ENCODE measurements at places on chromosomes 2 and 18. TPM values are rescaled to one million over a fixed set of nuclear protein-coding genes. Genes with fewer than 3 reads are reported as not detected.

Gene ZEB2
- 121 TPM for total RNA-seq

- no peak for DNase-seq
Measured at GRCh38 chr18:44568342-44568741, 112.3 kb upstream of the SETBP1 start.

GRCh38 chr2:216849987-216850386 lies 9.9 kb downstream of the TNP1 start:
- DNase-seq = no peak

Gene SELENOI
- 61.2 TPM for total RNA-seq

DNA sequence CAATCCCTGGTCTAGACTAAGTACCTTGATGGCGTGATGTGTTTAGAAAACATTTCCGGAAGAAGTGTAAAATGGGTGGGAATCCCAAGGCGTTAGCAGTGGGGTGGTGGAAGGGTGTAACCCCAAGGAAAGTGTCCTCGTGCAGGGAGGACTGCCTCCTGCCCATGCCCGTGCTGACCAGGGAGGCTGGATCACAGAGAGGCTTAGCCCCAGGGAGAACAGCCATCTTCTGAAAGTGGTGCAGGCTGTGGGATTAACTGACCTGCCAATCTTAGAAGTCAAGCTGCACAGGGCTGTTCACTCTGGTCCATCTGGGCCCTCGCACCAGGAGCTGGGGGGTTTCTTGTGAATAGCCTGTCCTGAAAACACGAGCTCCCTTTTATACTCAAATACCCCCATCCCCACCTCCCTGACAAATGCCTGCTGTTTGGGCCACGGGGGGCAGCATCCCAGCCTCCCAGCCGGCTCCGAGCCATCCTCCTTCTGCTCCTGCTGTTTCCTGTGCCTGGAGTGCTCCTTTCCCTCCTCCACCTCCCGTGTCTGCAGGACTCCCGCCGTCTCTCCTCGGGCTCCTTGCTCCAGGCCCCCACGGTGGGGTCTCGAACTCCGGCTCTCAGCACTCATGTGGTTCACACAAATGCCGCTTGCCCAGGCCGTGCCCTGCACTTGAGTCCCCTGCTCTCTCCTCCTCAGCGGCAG lies 52.1 kb upstream of the PXDN start:
- no peak for DNase-seq

DNA sequence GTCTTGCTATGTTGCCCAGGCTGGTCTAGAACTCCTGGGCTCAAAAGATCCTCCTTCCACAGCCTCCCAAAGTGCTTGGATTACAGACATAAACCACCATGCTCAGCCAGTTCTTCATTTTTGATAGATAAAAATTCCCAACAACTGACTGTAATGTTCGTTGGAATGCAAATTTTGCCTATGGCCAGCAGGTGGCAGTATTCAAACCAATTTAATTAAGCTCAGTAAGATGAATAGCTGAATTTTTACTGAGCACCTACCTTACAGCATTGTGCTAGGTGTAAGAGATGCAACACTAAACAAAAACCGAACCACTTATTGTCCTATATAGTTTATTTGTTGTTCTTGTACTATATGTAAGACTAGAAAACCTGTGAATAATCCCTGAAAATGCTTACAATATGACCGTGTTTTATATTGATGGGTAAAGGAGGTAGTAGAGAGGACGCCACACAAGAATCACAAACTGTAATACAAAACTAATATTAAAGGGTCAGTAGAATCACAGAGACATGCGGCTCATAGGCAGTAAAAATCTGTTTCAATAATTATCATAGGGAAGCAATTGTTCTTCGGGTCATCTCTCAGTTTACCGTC lies 8.2 kb upstream of the TMEM182 start:
- no peak for DNase-seq

Gene AMER3
- total RNA-seq = 20.6 TPM

DNA sequence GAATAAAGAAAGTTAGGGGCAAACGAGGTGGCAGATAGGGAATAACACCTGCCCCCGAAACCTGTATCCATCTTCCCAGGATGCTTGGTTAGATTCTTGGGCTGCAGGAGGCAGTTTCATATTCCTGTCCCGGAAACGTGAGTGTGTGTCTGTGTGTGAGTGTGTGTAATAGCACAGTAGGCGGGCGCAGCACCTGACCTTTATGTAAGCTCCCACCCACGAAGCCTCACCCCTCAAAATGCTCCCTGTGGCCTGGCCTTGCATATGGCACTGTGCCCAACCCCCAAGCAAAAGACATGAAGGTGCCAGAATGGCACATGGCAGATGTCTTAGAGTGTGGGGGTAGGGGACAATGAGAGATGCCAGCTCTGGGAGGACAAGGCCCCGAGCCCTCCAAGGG lies 48.9 kb downstream of the EFR3B start:
- no peak for DNase-seq

- no peak for DNase-seq
Measured at GRCh38 chr2:187129868-187130267, 280.9 kb upstream of the ZSWIM2 start.

DNA sequence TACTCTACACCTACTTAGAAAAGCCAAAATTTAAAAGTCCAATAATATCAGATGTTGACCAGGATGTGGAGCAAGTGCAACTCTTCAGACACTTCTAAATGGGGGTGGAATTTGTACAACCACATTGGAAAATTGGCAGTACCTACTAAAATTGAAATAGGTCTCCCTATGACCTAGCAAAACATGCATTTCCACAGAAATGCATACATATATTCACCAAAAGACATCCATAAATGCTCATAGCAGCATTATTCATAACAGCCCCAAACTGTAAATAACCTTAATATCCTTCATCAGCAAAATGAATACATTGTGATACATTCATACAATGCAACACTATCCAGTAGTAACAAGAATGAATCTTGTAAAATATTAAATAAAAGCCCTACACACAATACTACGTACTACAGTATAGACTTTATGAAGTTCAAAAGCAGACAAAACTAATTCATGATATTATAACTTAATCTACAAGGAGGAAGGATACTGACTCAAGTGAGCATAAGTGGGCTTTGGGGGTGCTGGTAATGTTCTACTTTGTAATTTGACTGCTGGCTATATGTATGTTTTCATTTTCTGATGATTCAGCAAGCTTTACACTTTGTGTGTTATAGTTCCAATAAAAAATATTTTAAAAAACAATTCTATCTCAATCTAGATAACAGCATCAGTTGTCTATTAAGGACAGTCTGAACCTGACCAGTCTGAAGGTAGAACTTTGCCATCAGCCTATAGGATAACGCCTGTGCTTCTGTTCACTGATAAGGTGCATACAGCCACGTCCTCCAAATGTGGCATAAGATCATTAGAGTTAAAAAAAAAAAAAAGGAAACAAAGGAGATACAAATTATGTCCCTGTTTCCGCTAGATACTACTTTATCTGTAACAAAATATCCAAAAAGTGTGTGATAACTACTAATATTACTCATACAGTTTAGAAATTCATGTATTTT lies 6.6 kb upstream of the TNFRSF11A start:
- DNase-seq = no peak

DNA sequence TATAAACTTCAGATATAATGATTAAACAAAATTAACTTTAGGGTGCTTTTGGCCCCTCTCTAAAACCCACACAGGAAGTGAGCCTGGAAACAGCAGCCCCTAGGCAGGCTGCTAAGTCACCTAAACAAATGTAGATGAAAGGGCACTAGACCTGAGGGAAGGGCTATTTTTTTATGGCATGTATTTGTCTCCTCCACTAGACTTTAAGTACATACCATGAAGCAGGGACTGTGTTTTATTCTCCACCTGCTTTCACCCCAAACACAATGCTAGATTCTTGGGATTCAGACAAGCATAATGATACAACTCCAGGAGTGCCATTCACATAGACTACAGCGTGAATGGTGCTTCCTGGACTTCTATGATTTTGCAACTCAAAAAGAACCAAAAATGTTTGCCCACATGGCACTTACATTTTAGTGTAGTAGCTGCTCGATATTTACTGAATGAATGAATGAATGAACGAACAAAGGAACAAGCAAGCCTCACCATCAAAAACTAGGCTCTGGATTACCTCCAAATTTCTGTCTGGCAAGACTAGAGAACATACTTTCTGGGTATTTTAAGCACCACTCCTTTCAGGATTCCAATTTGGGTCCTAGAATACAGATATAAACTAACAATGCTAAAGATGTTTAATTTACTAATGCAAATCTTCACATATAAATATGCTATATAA lies 10.1 kb downstream of the ATAD2B start:
- DNase-seq = no peak

DNA sequence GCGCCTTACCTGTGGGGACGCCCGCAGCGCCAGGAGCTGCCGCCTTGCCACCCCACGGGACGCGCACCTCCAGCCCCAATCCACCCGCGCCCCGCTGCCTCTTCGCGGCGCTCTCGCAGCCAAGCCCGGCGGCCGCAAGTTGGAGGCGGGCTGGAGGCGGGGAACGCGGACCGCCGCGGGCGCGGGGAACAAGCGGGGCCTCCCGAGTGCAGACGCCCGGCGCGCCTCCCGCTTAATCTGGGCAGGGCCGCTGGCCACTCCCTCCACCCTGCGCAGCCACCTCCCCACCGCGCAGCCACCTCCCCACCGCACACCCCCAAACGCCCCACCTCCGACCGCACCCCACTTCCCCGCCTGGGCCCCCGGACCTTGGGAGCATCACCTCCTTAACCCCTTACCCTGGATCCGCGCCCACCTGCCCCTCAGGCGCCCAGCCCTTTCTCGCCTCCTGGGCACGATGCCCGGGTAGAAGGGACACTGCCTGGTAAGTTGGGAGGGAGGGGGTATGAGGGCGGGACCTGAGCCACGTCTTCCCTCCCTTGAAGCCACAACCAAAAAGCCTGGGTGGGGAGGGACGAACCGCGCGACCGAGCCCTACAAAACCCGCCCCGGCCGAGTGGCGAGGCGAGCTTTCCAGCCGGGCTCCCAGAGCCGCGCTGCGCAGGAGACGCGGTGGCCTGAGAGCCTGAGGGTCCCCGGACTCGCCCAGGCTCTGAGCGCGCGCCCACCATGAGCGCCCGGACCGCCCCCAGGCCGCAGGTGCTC lies at the start of the genes COL4A3 and COL4A4:
TSS of gene COL4A3 (plus strand) at position 627 of the 765 bp plus-strand sequence. CDS start at position 730, 103 bp downstream.
TSS of gene COL4A4 (minus strand) at position 208 of the 765 bp plus-strand sequence. CDS start 16,722 bp downstream, outside the sequence.
- DNase-seq = peak; percentile 58

DNA sequence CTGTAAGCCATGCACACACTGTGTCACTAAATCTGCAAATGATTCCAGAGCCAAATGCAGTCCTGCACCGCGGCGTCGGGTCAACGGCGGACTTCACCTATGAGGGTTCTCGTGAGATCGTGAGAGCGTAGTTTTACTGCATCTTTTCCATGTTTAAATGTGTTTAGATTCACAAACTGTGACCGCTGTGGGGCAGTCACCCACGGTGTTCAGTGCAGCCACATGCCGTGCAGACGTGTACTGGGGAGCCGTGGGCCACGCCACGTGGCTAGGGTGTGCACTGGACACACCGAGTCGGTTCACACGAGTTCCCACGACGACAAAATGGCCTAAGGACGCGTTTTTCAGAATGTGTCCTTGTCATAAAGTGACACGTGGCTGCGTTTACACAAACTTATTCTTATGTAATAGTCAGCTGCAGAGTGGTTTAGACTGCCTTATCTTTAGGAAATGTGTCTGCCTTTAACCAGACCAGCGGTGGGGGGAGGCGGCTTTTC lies 34.1 kb downstream of the NFATC1 start:
- no peak for DNase-seq

DNA sequence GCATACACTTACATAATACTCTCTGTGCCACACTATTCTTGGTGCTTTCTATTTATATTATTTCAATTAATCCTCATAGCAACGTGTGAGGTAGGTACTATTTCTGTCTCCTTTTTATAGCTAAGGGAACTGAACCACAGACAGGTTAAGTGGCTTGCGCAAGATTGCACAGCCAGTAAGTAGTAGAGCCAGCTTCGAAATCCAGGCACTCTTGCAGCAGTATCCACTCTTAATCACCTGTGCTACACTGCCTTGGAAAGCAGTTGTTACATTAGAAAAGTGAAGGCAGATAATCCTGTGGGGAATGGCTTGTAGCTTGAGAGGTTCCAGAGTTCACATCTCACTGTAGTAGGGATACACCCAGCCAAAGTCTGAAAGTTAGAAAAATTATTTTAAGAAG lies 198.3 kb downstream of the LDLRAD4 start:
- DNase-seq = no peak

DNA sequence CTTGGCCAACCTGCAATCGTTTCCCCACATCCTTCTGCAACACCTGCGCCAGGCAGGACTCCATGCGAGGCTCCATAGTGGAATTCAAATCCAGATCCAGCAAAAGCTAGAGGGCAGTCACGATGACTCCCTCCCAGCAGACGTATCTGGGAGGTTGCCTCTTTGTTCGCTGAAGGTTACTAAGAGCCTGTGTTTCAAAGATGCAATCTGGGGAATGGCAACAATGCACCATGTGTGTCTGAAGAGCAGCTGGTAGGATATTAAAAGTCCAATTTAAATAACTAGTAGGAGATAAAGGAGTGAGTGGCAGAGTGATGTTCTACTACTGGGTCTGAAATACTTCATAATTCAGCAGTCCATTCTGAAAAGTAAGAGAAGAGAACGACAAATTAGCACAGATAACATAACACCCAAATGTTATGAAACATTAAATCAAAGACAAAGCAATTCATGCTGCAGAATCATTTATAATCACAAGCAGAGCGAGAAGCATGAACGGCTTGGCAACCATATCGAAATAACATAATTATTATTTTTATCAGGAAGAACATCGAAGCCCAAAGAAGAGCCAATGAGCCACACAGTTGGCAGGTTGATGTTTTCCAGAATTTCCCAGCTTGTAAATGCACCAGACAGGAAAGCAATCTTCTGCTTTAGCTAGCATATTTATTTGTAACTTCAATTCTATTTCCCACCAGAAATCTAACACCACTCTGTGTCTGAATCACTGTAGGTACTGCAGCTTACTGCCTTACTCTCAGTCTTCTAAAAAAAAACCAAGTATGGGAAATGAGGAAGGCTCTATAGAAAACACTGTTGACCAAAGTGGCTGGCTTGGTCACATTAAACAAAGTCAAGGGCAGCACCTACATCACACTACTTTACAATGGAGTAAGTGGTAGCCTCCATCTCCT lies 43.2 kb downstream of the CLASP1 start:
- DNase-seq = no peak

Gene KCNK3
- total RNA-seq = 21.7 TPM

- DNase-seq = no peak
Measured at GRCh38 chr2:48829036-48829435, 73.5 kb upstream of the LHCGR start.

Gene SLC11A1
- total RNA-seq = not detected

Gene LGALSL
- total RNA-seq = 2.8 TPM

GRCh38 chr2:113829270-113829669 lies 60.6 kb upstream of the ACTR3 start:
- DNase-seq = no peak

DNA sequence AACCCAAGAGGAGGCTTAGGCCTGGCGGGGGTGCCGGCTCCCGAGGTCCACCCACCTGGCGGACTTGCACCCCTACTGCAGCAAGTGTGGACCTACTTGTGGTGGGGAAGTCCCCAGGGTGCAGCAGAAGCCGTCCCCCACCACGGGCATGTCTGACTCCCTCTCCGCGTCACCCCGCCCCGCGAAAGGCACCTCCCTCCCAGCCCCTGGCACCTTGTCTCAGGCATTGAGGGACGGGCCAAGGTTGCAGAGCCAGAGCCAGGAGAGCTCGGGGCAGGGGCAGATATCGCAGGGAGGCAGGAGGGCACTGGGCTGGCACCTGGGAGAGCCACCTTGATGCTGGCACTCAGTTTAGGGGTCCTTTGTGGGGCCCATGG lies 19.0 kb downstream of the CROCC2 start:
- DNase-seq = no peak

- no peak for DNase-seq
Measured at GRCh38 chr2:237490009-237490711, 3.1 kb downstream of the MLPH start.

Gene C2orf80
- not detected for total RNA-seq

Gene TFCP2L1
- total RNA-seq = 0.07 TPM
